NCI-H2107 (cell line): ENCODE measurements at places on chromosomes 7 and 10.
A peak's percentile ranks its signal among the peaks of the same experiment; 100 is the strongest.

GRCh38 chr10:98370831-98371820 is 43.9 kb downstream of the PYROXD2 start:
- no peak for DNase-seq

GRCh38 chr7:123398921-123399320 is 135.5 kb downstream of the IQUB start:
- no peak for DNase-seq

DNA sequence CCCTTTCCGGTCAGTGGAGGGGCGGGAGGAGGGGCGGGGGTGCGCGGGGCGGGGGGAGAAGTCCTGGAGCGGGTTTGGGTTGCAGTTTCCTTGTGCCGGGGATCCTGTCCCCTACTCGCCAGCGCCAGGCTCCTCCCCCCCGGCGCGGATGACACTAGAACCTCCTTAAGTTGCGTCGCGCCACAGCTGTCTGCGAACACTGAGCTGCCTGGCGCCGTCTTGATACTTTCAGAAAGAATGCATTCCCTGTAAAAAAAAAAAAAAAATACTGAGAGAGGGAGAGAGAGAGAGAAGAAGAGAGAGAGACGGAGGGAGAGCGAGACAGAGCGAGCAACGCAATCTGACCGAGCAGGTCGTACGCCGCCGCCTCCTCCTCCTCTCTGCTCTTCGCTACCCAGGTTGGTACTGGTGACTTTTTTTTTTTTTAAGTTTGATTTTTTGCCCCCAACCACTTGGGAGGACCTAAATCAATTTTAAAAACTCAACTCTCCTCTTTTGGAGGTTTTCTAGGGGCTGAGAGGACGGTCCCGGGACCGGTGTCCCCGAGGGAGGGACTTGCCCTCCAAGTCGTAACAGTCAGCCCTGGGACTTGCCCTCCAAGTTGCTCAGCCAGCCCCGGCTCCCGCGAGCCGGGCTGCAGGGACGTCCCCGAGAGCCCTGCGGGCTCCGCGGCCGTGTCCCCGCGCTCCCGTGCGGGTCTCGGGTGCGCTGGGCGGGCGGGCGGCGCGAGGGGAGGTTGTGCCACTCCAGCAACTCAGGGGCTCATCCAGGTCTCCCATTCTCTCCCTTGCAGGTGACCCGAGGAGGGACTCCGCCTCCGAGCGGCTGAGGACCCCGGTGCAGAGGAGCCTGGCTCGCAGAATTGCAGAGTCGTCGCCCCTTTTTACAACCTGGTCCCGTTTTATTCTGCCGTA is at the start of gene GATA3:
Gene GATA3, plus strand, starts transcription at position 195 of the 914 bp plus-strand sequence. CDS start 968 bp downstream, outside the sequence.
- DNase-seq = no peak

DNA sequence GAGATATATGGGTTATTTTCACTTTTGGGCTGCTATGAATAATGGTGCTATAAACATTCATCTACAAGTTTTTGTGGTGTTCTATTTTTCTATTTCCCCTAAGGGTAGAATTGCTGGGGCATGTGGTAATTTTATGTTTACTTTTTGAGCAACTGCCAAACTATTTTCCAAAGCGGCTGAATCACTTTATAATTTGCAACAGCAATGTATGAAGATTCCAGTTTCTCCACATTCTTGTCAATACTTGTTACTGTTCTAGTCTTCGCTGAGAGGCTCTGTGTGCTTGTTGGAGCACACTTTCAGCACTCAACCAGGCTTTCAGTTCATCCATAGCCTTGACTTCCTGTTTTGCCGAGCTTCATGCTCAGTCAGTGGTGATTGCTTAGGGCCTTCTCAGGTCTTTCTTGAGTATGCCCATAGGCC is 39.0 kb downstream of the ADK start:
- DNase-seq = no peak

- no peak for DNase-seq
Measured at GRCh38 chr10:48279081-48279751, 4.7 kb upstream of the FRMPD2 start.

DNA sequence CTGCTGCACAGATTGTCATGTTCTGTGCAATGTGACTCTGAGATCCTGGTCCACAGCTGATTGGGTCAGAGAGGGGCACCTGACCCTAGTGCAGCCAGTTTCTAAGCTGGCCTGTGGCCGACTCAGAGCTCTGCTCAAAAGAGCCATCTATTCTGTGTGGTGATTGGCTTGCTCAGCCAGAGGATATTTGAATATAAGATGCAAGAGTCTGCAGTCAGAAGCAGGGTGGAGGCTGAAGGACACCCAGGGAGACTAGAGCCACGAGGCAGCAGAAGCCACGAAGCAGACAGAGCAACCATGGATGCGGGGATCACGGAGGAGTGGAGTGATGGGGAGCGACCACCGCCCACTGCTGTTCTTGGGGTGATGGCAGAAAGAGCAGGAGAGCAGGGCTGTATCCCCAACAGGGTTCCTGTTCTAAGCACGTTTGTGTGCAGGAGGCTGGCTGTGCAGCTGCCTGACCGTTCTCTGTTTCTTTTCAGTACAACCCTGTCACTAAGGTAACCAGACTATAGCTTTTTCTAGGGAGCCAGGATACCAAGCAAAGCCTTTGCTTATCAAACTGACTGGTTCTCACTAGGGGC is 19.5 kb upstream of the RHEB start:
- DNase-seq = peak; percentile 67

GRCh38 chr10:74177140-74177677 is 26.2 kb downstream of the ADK start:
- no peak for DNase-seq

- DNase-seq = no peak
Measured at GRCh38 chr7:26081638-26082037, 70.4 kb upstream of the NFE2L3 start.

- no peak for DNase-seq
Measured at GRCh38 chr7:47812429-47813136, 135.7 kb downstream of the PKD1L1 start.

GRCh38 chr10:116706281-116706680 is 36.1 kb downstream of the HSPA12A start:
- DNase-seq = no peak
